Activated CD4-positive, alpha-beta T cell treated with anti-CD3 and anti-CD28 coated beads, Interleukin-2, amount 10 ng/mL, durations not matched to agents 7 days and 5 days (primary cell): ENCODE measurements at places on chromosomes 6 and 20. TPM values are rescaled to one million over a fixed set of nuclear protein-coding genes. Genes with fewer than 3 reads are reported as not detected.
A peak's percentile ranks its signal among the peaks of the same experiment; 100 is the strongest.

TRIM31 gene
- total RNA-seq = not detected

TRAPPC3L gene
- total RNA-seq = not detected

TNXB gene
- 6.7 TPM for total RNA-seq

ARMC12 gene
- total RNA-seq = 1.6 TPM

OR11A1 gene
- total RNA-seq = not detected

- H3K27ac ChIP-seq = peak within 1 kb of the TSS; percentile 97
- H3K4me3 ChIP-seq = peak within 1 kb of the TSS; percentile 100
- H3K27me3 ChIP-seq = no peaks in the 10 kb centered on the region
- H3K4me1 ChIP-seq = peaks cover 48% of the 10 kb centered on the region
- H3K36me3 ChIP-seq = peaks cover 38% of the 10 kb centered on the region
Measured at GRCh38 chr6:32192608-32193039, at the start of gene GPSM3. GPSM3 (minus strand) TSS chr6:32192643; CDS start chr6:32192513, 130 bp downstream.

DNA sequence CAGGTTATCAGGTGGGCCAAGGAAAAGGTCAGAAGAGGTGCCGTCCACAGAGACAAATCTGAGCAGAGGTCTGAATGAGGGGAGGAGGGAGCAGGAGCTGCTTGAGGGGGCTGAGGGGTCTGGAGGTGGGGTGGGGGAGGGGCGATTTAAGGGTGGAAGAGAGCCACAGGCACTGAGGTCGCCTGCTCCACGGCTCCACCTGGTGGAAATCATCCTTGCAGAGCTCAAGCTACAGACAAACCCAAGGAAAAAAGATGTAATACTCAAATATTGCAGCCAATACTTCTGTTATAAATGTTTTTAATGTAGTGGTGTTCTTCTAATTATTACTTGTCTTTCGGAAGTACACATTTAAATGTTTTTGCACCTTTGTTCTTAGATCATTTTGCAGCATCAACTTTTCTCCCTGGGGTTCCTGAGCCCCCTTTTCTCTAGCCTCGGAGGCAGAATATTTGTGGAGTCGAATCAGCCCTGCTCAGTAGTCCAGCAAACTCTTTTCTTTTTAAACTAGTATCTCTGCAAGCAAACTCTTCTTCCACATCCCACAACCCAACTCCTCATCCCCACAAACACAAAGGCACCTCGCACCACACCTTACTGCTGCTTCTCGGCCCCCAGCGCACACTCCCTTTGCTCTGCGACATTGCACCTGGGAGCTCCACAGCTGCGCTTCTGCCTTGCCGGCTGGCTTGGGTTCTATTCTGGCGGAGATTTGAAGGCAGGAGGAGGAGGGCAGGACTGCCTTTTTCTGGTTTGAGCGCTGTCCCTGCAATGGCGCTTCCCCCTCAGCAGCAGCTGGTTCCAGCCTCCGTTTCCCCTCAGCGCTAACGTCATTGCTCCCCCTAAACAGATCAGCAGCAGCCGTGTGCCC lies 51.0 kb upstream of the TFAP2A start:
- H3K27me3 ChIP-seq = peaks cover 9% of the 10 kb centered on the region
- no peak overlapping the region for H3K4me3 ChIP-seq
- no peaks in the 10 kb centered on the region for H3K4me1 ChIP-seq
- no peak overlapping the region for H3K27ac ChIP-seq

GRCh38 chr6:52840763-52841585 lies at the start of gene GSTA5:
GSTA5 (minus strand) TSS chr6:52840813.
- H3K4me1 ChIP-seq = no peaks in the 10 kb centered on the region
- no peak within 1 kb of the TSS for H3K27ac ChIP-seq
- H3K36me3 ChIP-seq = no peaks in the 10 kb centered on the region

DNA sequence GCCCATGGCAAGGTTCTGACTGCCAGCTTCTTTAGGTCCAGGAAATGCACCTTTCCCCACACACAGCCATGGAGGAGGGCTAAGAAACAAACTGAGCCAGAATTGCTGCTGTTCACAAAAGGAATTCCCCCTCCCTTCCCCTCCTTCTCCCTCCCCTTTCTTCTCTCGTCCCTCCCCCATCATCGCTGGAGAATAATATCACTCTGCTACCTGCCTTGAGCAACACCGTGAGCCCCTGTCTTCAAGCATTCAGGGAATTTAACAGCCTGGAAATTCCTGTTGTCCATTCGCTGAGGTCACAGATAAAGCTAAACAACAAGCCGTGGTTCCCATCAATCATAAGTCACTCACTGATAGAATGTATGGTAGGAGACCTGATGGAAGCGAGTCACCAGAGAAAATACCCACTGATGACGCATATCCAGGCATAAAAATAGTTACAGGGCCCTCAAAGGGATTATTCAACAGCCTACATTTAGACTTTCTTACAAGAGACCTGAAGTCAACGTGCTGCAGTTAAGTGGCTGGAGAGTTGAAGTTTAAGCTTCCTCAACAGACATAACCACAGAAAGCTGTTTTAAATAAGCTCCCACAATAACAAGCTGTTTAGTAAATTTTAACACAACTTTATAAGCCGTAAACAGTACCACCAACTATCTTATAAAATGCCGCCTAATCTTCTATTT lies 59.7 kb downstream of the HIVEP2 start:
- H3K27ac ChIP-seq = peak overlapping the region; percentile 97
- H3K27me3 ChIP-seq = no peaks in the 10 kb centered on the region
- H3K4me1 ChIP-seq = peaks cover 83% of the 10 kb centered on the region

GRCh38 chr6:113953346-113953745 lies 17.6 kb downstream of the HDAC2 start:
- H3K4me3 ChIP-seq = no peak overlapping the region
- peaks cover 32% of the 10 kb centered on the region for H3K36me3 ChIP-seq
- DNase-seq = no peak
- no peaks in the 10 kb centered on the region for H3K4me1 ChIP-seq
- no peak overlapping the region for H3K27ac ChIP-seq

GRCh38 chr20:21166801-21167200 lies 40.9 kb downstream of the KIZ start:
- peaks cover 26% of the 10 kb centered on the region for H3K4me1 ChIP-seq
- no peaks in the 10 kb centered on the region for H3K27me3 ChIP-seq
- H3K4me3 ChIP-seq = peak overlapping the region; percentile 28
- peaks cover 41% of the 10 kb centered on the region for H3K36me3 ChIP-seq
- DNase-seq = peak; percentile 43
- H3K27ac ChIP-seq = peak overlapping the region; percentile 93

GRCh38 chr6:70162972-70163371 lies 139.9 kb downstream of the COL9A1 start:
- no peak for DNase-seq
- H3K27me3 ChIP-seq = peaks cover 26% of the 10 kb centered on the region
- H3K4me1 ChIP-seq = peaks cover 3% of the 10 kb centered on the region
- no peaks in the 10 kb centered on the region for H3K36me3 ChIP-seq
- H3K4me3 ChIP-seq = no peak overlapping the region
- no peak overlapping the region for H3K27ac ChIP-seq

- peaks cover 30% of the 10 kb centered on the region for H3K36me3 ChIP-seq
- no peaks in the 10 kb centered on the region for H3K27me3 ChIP-seq
- no peak overlapping the region for H3K27ac ChIP-seq
Measured at GRCh38 chr6:38065734-38066305, 246.3 kb downstream of the ZFAND3 start.

DNA sequence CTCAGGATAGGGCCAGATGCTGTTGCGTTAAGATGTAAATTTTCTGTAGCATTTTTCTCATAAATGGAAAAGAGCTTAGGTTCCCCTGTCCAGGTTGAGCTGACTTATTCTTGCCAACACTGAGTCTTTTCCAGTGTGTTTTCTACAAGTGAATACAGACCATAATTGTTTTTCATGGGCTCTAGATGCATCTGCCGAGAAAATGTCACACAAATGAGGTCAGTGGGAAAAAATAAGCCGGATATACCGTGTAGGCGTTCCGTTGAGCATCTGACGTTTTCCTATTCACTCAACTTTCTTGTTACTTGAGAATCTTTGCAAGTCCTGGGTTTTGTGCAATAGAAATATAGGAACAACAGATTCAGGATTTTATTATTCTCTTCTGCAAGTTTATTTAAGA lies 582.9 kb upstream of the CDH4 start:
- H3K27me3 ChIP-seq = no peaks in the 10 kb centered on the region
- H3K4me3 ChIP-seq = no peak overlapping the region
- H3K4me1 ChIP-seq = no peaks in the 10 kb centered on the region
- no peaks in the 10 kb centered on the region for H3K36me3 ChIP-seq

DNA sequence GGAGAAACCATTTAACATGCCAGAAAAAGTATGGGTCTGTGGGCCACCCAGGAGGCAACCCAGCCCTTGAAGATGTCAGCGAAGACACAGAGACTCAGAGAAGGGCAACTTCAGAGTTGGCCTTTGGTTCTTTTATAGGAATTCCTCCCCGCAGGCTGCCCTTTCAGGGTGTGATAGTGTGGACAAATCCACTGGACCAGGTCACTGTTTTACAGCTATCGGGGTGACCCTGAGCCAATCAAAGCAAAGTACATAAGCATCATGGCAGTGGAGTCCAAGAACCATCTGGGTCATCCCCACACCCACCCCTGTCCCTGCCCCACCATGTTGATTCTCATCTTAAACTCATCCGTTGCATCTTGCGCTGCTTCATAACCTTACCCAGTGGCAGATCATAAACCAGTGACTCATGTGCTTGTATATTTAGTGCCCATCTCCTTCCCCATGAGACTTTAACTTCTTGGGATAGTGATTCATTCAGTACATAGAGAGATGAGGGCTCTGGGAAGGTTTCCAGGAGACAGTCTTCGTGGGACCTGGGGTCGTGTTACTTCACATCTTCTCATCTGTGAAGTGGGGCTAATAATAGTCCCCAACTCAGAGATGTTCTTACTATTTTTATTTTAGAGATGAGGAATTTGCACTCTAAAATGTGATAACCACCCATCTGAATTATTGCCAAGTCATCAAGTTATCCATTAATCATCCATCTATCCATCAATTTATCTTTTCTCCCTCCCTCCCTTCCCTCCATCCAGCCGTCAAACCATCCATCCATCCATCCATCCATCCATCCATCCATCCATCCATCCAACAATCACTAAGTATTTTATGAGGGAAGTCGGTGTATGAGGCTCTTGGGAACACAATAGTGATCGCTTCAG lies 51.0 kb downstream of the EDN3 start:
- H3K36me3 ChIP-seq = no peaks in the 10 kb centered on the region
- H3K4me1 ChIP-seq = peaks cover 8% of the 10 kb centered on the region
- no peak overlapping the region for H3K4me3 ChIP-seq
- DNase-seq = no peak
- no peak overlapping the region for H3K27ac ChIP-seq

GRCh38 chr20:18712882-18713281 lies 100.7 kb upstream of the SCP2D1 start:
- no peaks in the 10 kb centered on the region for H3K27me3 ChIP-seq
- no peak overlapping the region for H3K27ac ChIP-seq

DNA sequence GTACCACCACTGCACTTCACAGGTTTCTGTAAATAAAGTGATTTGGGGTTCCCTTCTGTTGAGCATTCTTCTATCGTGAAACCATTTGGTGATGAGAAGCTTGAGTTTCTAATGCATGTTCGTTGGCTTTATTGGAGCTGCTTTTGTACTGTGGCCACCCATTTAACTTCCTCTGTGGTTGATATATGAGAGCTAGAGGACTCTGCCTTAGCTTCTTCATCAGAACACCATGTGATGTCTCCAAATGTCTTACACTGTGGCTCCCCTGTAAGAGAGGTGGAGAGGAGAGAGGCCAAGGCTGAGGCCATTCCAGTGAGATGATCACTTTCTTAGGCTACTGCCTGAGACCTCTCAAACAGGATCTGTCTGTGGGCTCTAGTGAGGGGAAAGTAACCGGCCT lies 114.5 kb downstream of the SLC16A10 start:
- DNase-seq = no peak
- H3K4me3 ChIP-seq = no peak overlapping the region
- no peaks in the 10 kb centered on the region for H3K27me3 ChIP-seq
- no peak overlapping the region for H3K27ac ChIP-seq
- H3K4me1 ChIP-seq = peaks cover 15% of the 10 kb centered on the region
- no peaks in the 10 kb centered on the region for H3K36me3 ChIP-seq

GRCh38 chr6:16493112-16493511 lies 254.7 kb downstream of the GMPR start:
- H3K27me3 ChIP-seq = no peaks in the 10 kb centered on the region
- H3K27ac ChIP-seq = no peak overlapping the region
- DNase-seq = no peak

GRCh38 chr6:13348334-13349113 lies 20.2 kb upstream of the TBC1D7 start:
- H3K27ac ChIP-seq = no peak overlapping the region
- no peaks in the 10 kb centered on the region for H3K36me3 ChIP-seq
- H3K4me1 ChIP-seq = peaks cover 5% of the 10 kb centered on the region

- peak; percentile 74 for DNase-seq
- H3K27ac ChIP-seq = peak overlapping the region; percentile 89
- H3K4me1 ChIP-seq = peaks cover 58% of the 10 kb centered on the region
- H3K36me3 ChIP-seq = peaks cover 28% of the 10 kb centered on the region
Measured at GRCh38 chr6:16759646-16760515, 1.4 kb downstream of the ATXN1 start.

DNA sequence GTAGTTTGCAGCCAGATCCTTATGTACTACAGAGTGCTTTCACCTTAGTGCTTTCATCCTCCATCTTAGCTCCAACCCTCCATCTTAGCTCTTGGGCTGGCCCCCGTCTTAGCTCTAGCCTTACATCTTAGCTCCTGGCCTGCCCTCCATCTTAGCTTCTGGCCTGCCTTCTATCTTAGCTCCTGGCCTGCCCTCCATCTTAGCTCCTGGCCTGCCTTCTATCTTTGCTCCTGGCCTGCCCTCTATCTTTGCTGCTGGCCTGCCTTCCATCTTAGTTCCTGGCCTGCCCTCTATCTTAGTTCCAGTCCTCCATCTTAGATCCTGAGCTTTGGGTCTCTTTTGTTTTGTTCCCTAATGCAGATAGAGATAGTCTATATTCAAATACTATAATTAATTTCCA lies 22.0 kb downstream of the GNAS start:
- no peak overlapping the region for H3K27ac ChIP-seq
- no peak overlapping the region for H3K4me3 ChIP-seq
- no peaks in the 10 kb centered on the region for H3K36me3 ChIP-seq

DNA sequence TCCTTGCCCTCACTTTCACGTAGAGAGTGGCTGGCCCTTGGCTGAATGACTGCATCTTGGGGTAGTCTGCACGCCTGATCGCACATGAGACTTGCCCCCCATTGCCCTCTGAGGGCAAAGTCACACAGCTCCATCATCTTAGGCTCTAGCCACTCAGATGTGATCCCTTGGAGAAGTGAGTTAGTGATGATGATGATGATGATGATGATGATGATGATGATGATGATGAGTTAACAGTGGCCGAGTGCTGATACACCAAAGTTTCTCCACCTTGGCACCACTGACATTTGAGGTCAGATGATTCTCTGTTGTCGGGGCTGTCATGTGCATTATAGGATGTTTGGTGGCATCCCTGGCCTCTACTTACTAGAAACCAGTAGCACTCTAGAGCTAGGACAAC lies 84.0 kb downstream of the PREX1 start:
- DNase-seq = no peak
- peaks cover 50% of the 10 kb centered on the region for H3K4me1 ChIP-seq
- H3K27me3 ChIP-seq = no peaks in the 10 kb centered on the region
- no peak overlapping the region for H3K27ac ChIP-seq
- no peak overlapping the region for H3K4me3 ChIP-seq
